Temporal lobe (tissue), 4 donors: ENCODE measurements at places on chromosomes 4 and X. TPM values are rescaled to one million over a fixed set of nuclear protein-coding genes. Genes with fewer than 3 reads are reported as not detected.

The CXCL3 gene
- not detected for total RNA-seq

The PNCK gene
- 27.3 TPM for total RNA-seq

The YY2 gene
- total RNA-seq = 0.98 TPM

The EPHA5 gene
- 128 TPM for total RNA-seq

The TEC gene
- total RNA-seq = 2.0 TPM

The MSANTD1 gene
- total RNA-seq = 3.4 TPM

The LRIT3 gene
- total RNA-seq = 0.25 TPM

The RTL9 gene
- 0.25 TPM for total RNA-seq

The ATP10D gene
- total RNA-seq = 7.1 TPM

The INPP4B gene
- total RNA-seq = 4.7 TPM

The ZAR1 gene
- total RNA-seq = 0.25 TPM

The EDA gene
- total RNA-seq = 3.7 TPM

The FAM184B gene
- 4.4 TPM for total RNA-seq

The CFI gene
- total RNA-seq = 4.7 TPM
